ENCODE measurements at places on chromosomes 7 and 10.

DNA sequence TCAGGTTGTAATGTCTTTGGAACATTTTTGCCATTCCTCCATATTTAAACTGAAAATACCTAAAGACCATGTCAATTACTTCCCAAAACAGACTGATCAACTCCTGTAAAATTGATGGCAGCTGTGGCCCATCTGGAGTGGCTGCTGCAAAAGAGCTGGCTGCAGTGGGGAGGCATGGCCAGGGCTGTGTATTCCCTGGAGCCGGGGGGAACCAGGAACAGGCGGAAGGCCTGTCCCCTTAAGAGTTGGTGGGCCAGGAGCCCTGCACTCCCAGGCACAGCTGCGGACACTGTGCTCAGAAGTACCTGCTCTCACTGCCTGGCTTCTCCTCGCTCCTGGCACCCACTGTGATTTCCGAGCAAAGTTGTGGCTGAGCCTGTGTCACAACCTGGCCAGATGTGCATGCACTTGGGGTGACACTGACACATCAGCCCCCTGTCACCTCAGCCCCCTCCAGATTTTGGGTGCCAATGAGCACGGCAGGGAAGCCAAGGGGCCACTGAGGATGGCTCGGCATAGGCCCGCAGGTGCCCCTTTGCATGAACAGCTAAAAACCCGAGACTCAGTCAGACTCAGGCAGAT is 116.1 kb downstream of the DGKB start:
- no peak overlapping the region for H3K4me3 ChIP-seq
- no peak for DNase-seq
- H3K36me3 ChIP-seq, result no peaks in the 10 kb centered on the region
- H3K4me1 ChIP-seq, result no peaks in the 10 kb centered on the region
- peaks cover 57% of the 10 kb centered on the region for H3K27me3 ChIP-seq

- H3K36me3 ChIP-seq, result no peaks in the 10 kb centered on the region
- peaks cover 21% of the 10 kb centered on the region for H3K27me3 ChIP-seq
- H3K4me3 ChIP-seq, result no peak overlapping the region
- no peaks in the 10 kb centered on the region for H3K4me1 ChIP-seq
- no peak for DNase-seq
These were observed 44.4 kb upstream of the ELN start for GRCh38 chr7:73983437-73984164.

DNA sequence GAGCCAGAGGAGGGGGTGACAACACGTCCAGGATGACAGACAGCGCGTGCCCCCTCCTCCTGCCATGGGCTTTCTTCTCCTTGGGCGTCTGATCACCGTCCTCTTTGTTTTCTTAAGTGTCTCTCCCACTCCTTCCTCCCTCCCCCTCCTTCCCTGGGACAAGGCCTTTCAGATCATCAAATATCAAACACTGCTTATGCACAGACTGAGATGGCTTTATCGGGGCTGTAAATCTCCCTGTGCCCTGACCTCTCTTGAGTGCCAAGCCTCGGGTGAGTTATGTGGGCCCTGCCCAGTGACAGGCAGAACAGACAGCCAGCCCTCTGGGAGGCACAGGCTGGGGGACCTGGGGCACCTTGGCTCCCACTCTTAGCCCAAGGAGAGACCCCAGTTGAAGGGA is 116.4 kb downstream of the C10orf105 start:
- H3K36me3 ChIP-seq, result no peaks in the 10 kb centered on the region
- H3K4me1 ChIP-seq, result peaks cover 1% of the 10 kb centered on the region
- peaks cover 1% of the 10 kb centered on the region for H3K27me3 ChIP-seq
- DNase-seq, result no peak

DNA sequence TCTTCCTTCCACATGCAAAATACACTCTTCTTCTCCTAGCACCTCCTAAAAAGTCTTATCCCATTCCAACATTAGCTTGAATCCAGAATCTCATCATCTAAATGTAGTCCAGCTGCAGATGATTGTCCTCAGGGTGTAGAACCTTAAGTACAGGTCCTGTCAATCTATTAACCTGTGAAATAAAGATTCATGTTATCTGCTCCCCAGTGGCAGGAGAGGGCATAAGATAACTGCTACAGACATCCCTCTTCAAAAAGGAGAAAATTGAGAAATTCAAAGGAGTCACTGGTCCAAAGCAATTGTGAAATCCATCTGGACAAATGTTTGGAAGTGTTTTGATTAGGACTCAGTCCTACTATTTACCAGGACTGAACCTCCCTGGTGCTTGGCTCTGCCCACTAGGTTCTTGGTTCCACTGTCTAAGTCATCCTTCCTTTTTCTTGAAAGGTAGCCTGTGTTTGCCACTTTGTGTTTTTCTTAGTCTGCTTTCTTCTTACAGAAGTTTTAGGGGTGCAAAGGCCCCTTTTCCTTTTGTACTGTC is 96.2 kb downstream of the ADD3 start:
- no peaks in the 10 kb centered on the region for H3K36me3 ChIP-seq
- H3K27ac ChIP-seq, result no peak overlapping the region
- DNase-seq, result no peak
- no peak overlapping the region for H3K4me3 ChIP-seq

DNA sequence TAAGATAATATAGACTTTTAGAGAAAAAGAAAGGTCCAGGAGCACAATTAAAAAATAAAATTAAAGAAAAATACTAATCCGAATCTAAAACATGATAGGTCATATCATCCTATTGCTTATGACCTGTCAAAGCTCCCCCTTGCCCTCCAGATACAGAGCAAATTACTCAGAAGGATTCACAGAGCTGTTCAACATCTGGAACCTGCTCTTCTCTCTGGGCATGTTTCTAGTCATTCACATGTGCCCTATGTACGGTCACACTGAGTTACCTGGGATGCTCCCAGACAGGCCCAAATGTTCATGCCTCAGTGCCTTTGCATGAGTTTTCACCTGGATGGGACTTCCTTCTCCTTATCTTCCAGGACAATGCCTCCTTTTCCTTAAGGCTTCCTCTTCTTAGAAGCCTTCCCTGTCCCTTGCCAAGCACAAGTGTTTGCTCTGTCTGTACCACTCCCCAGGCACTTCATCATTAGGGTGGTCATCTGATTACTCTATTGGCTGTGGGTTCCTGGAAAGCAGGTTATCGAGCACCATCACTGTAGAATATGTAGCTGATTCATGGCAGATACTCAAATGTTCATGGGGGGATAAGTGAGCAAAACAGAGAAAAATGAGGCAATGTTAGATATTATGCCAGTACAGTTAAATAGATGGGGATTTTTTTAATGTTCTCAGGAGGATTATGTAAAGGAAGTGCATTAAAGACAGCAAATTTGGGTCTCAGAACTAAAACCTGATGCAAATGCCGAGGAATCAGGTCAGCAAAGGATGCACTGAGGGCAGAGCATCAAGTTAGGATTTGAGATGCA is 12.0 kb upstream of the AOAH start:
- no peak overlapping the region for H3K4me3 ChIP-seq
- H3K27ac ChIP-seq, result no peak overlapping the region
- peaks cover 6% of the 10 kb centered on the region for H3K36me3 ChIP-seq
- no peak for DNase-seq
- no peaks in the 10 kb centered on the region for H3K27me3 ChIP-seq

- no peak overlapping the region for H3K4me3 ChIP-seq
- H3K27me3 ChIP-seq, result peaks cover 60% of the 10 kb centered on the region
- H3K27ac ChIP-seq, result no peak overlapping the region
- no peak for DNase-seq
- no peaks in the 10 kb centered on the region for H3K4me1 ChIP-seq
These were observed 171.0 kb upstream of the FOXP2 start for GRCh38 chr7:114243646-114244045.
